HFFc6 (cell line): ENCODE measurements at places on chromosomes 5 and 9. TPM values are rescaled to one million over a fixed set of nuclear protein-coding genes. Genes with fewer than 3 reads are reported as not detected.

Gene LEAP2
- total RNA-seq, result 0.15 to 0.43 TPM (median 0.15 TPM) in 3 replicates

Gene MAP1B
- 178 to 272 TPM (median 226 TPM) in 3 replicates for total RNA-seq

Gene ADRB2
- total RNA-seq, result 2.1 and 3.2 TPM in 2 replicates

Gene ISOC1
- 6.8 and 6.9 TPM in 2 replicates for total RNA-seq

Gene KCNV2
- not detected in 2 replicates for total RNA-seq

Gene SPACA9
- 6.6 to 9.1 TPM (median 7.5 TPM) in 3 replicates for total RNA-seq

Gene LHX6
- total RNA-seq, result not detected in 3 replicates

Gene OTP
- total RNA-seq, result not detected in 3 replicates

Gene FGF10
- total RNA-seq, result not detected in 3 replicates

Gene COL23A1
- total RNA-seq, result not detected in 3 replicates

Gene TLX3
- total RNA-seq, result not detected in 3 replicates

Gene TMC1
- total RNA-seq, result 0.28 and 0.91 TPM in 2 replicates

Gene GPX8
- total RNA-seq, result 208 to 219 TPM (median 213 TPM) in 3 replicates

Gene CCDC192
- total RNA-seq, result not detected in 3 replicates

Gene FAM78A
- 0.26 to 0.76 TPM (median 0.45 TPM) in 3 replicates for total RNA-seq

Gene GRM6
- total RNA-seq, result not detected in 3 replicates

DNA sequence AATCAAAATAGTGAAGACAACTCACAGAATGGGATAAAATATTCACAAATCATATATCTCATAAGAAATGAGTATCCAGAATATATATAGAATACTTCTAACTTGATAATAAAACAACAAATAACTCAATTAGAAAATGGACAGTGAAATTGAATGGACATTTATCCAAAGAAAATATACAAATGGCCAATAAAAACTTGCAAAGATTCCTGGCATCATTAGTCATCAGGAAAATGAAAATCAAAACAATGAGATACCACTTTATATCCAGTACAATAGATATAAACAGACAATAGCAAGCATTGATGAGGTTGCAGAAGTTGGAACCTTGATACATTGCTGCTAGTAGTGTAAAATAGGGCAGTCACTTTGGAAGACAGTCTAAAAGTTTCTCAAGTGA is 12.8 kb upstream of the TLR4 start:
- DNase-seq, result no peak

DNA sequence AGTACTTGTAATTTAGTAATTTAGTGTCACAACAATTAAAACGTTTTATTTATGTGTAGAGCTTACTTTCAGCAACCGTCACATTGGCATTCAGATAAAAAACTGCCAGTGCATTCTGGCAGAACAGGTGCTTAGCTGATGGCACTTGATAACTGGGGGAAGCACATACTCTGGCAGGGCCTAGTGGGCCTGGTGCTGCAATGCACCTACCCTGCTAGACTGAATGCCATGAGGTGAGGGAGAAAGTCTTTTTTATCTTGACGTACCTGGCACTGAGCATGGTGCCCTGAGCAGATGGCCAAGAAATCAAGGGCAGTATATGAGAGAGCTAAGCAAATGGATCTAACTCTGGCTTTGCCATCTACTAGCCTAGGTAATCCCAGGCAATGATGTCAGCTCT is 280.6 kb upstream of the EFNA5 start:
- no peak for DNase-seq

DNA sequence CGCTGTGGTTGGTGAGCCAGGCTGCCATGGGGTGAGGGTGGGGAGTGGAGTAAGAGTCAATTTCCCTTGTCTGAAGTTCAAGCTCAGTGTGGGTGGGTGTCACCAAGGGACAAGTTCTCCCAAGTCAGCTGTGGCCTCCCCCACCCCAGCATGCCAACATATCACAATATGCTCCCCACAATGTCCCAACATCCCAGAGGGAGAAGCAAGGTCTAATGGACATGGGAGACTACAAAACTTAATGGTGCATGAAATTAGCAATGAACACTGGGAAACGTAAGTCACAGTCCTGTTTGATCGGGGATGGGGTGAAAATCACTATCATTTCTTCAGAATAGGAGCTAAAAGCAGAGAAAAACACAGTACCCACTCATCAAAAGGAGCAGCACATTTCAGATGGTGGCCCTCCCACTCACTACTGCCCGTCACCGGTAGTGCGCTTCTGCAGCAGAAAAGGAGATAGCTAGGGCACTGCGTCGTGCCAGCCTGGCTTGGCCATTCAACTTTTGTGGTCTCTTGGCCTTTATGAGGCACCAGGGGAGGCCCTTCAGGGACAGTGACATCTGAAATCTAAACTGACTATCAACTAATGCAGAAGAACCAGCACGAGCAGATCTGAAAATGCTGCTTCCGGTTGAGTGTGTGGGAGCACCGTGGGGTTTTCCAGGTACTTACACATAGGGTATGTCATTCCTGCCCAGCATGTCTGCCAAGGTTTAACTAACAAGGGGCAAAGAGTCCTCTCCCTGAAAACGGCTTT is 20.5 kb upstream of the NDFIP1 start:
- DNase-seq, result no peak

DNA sequence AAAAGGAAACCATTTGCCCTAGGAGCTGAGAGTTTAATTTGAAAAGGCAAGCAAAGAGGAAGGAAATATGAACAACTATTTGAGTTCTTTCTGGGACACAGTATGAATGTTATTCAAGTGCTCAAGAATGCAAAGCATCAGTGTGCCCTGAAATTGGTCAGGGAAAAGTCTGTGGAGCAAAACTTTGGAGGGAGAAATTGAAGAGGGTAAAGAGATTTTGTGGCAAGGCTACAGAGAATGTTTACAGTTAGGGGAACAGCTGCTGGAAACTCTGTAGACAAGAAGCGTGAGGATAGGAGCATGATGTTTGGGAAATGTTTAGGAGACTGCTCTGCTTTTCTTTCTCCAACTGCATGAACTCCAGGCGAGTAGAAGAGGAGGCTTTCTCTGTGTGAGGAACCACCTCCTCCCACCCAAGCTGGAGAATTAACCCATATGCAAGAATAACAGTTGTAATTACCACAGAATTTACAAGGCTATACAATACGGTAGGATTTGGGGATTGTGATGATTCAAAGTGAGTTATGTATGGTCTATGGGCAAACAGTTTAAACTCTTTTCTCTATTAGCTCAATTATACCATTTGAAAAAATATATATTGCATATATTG is 75.4 kb upstream of the IL7R start:
- no peak for DNase-seq

DNA sequence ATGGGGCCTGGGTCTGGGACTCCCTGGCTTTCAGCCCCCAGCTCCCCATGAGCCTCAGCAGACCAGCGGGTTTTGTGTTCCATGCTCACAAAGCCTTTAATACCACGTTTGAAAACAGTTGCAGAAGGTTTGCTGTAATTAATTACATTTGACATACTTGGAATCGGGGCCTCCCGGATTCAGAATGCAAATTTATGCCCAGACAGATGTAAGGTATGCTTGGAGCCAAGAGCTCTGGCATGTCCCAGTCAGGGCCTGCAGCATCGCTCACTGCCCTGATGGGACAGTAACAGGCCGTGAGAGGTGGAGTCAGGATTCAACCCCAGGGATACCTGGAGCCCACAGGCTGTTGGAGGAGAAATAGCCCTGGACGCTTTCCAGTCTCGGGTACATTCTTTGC is 12.2 kb downstream of the ZNF618 start:
- no peak for DNase-seq

GRCh38 chr5:157543825-157544622 is 31.6 kb downstream of the ADAM19 start:
- no peak for DNase-seq

- DNase-seq, result no peak
Measured at GRCh38 chr5:32802764-32803163, 91.6 kb downstream of the NPR3 start.

GRCh38 chr5:135156337-135156714 is 122.3 kb upstream of the PITX1 start:
- DNase-seq, result no peak

DNA sequence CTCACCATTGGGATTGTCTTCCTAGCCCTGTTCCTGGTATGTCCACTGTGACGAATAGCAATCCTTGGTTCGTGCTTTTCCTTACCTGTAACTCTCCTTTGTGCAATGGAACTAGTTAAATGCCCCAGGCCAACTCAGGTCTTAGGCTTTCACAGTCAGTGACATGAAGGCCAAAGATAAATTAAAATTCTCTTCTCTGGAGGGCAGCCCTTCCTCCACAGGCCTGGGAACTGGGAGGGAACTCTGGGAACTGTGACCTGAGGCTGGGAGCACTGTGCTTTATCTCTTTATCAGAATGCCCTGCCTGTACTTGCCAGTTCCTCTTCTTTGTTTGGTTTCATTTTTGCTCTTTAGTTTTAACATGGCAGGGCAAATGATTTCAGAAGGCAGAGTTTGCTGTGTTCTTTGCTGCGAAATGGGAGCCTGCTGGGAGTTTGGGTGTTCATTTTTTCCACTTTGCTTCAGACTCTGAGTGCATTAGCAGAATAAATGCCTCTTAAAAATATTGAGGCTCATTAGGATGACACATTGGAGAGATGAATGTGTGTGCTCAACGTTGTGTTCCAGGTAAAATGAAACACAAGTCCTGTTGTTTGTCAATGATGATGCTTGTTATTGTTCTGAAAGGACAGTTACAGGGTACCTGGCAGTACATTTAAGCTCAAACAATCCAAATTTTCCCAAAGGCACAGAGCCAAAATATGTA is 118.1 kb downstream of the NUDT12 start:
- DNase-seq, result peak; percentile 41

DNA sequence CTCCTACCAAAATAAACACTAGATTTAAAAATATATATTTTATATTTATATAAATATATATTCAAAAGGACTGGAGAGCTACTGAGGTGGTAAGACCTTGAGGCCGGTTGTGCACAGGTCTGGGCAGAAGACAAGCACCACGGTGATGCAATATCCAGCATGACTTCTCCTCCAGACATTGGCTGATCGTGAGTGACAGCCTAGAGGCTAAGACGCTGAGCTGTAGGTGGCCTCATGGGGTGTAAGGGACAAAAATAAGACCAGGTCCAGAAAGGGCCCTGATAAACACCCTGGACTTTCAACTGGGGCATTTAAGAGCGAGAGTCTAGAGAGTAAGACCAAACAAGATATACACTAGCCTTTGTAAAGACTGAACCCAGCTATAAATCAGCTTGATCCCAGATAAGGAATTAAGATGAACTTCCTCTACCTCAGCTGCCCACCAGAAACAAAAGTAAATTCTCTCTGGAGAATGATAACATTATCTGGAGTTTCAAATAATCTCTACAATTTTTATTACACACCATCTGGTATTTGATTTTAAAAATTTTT is 14.2 kb upstream of the C5orf47 start:
- no peak for DNase-seq

DNA sequence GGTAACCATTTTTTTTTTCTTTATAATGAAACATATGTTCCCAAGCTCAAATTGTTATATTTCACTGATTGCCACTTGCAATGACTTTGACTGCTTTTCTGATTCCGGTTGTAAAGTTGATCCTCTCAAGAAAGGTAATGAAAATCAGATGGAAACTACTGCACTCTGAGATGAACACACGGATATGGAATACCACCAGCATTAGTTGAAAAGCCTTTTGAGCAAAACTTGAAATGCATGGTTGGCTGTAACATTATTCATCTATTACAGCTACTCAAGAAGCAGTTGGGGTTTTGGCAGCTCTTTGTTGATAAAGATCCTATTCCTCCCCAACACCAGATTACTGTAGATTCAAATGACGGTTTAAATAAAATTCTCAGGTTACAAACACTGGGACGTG is 591.6 kb upstream of the DMAC1 start:
- no peak for DNase-seq

DNA sequence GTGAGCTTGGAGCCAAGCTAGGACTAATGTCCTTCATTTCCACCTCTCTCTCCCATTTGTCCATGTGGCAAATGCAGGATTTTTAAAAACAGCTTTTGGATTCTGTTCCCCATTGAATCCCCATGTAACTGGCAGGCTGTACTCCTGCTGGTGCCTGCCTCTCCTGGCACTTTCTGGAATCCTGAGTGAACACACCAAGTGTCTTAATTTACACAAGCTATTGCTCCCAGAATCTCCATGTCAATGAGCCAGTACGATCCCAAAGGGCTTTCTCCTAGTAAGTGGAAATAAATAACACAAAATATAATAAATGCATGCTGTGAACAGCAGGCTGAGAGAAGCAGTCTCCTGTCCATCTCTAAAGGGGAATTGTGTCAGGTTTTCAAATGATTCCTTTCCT is 88.4 kb upstream of the WWC1 start:
- no peak for DNase-seq

- DNase-seq, result no peak
Measured at GRCh38 chr5:172680921-172681320, 39.9 kb downstream of the NEURL1B start.

GRCh38 chr5:164748861-164749260 is 1243.4 kb downstream of the MAT2B start:
- DNase-seq, result no peak

DNA sequence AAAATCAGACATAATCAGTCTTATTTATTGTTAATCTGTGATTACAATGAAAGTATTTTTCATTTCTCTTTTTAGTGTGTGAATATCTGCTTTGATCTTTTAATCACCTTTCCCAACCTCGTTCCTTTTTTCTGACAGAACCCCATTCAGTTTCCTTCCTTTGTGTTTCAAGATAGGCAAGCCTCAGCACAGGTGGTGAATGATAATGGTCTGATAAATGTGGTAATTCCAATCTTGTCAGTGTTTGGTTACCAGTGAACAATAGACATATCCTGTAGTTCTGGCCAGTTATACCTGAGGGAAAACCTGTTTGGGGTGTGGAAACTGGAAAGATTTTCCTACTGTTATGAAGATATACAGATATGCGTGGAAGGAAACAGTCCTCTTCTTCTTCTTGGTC is 13.5 kb downstream of the STX17 start:
- DNase-seq, result no peak

GRCh38 chr5:176474476-176474875 is 26.3 kb downstream of the FAF2 start:
- DNase-seq, result peak; percentile 69

GRCh38 chr5:76427206-76428140 is 24.4 kb downstream of the IQGAP2 start:
- DNase-seq, result no peak

DNA sequence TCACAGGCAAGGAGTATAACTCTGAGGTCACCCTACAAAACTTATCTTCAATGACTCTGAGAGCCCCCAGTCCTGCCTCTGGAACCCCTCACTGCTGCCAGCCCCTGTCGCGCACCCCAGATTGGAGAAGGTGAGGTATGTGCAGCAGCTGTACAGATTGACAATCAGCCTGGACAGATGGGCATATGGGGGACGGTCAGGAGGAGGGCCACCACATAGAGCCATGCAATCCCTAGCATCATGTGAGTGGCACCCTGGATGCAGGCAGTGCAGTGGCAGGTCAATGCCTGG is 90.1 kb downstream of the LMX1B start:
- no peak for DNase-seq

GRCh38 chr5:112436144-112436543 is 17.1 kb upstream of the EPB41L4A start:
- no peak for DNase-seq

- no peak for DNase-seq
Measured at GRCh38 chr5:52685566-52685965, 102.2 kb upstream of the ITGA1 start.

- no peak for DNase-seq
Measured at GRCh38 chr9:114202849-114203248, 47.5 kb downstream of the COL27A1 start.

GRCh38 chr9:95189251-95190098 is 128.0 kb downstream of the FANCC start:
- DNase-seq, result no peak
